Stimulated activated CD8-positive, alpha-beta memory T cell treated with anti-CD3 and anti-CD28 coated beads, Interleukin-2, amount 100 ng/mL, for 48 hours (primary cell): ENCODE measurements at places on chromosomes 3 and 15.

DNA sequence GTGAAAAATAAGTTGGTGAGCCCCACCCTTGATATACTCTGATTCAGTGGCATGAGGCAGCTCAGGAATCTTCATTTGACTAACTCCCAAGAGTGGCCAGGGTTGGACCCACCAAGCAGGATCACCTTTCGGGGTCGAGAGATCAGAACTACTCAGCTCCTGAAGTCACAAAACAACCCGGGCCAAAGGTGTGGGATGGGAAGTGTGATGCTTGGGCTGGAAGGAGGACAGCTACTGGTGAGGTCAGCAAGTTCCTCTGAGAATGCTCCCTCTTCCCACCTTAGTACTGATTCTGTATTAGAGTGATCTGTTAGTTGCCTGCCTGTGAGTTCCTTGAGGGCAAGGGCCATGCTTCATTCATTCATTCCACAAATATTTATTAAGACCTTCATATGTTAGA, 15.1 kb downstream of the ESYT3 start:
- DNase-seq = no peak

DNA sequence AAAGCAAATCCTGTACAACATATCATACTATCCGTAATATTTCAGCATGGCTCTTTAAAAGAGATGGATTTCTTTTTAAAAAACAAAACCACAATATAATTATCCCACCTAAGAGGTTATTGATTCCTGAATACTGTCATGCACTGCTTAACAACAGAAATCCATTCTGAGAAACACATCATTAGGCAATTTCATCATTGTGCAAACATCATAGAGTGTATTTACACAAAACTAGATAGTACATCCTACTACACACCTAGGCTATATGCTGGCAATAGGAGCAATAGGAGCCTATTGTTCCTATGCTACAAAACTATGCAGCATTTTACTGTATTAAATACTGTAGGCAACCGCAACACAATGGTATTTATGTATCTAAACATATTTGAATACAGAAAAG, 242.0 kb downstream of the NEK10 start:
- no peak for DNase-seq

GRCh38 chr3:33729993-33730392, 11.9 kb upstream of the CLASP2 start:
- DNase-seq = no peak

GRCh38 chr3:112489674-112490479, 9.4 kb downstream of the BTLA start:
- no peak for DNase-seq
